ENCODE measurements at places on chromosomes 2 and 18.

DNA sequence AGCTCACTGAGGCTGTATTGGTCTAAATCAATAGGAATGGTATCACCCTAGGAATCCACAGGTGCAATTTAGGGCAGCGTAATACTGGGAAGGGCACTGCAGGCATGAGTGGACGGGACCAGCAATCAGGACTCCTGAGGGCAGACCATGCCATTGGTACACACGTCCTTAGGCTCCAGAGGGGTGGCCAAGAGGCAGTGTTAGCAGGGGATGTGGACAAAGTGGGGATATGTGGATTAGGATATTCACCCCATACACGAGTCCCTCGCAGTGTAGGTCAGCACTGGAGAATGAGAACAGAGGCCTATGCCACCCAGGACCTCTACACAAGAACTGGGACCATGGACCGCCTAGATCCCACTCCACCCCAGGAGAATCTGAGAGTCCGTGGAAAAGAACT, 389.8 kb downstream of the BCL11A start:
- DNase-seq = no peak

DNA sequence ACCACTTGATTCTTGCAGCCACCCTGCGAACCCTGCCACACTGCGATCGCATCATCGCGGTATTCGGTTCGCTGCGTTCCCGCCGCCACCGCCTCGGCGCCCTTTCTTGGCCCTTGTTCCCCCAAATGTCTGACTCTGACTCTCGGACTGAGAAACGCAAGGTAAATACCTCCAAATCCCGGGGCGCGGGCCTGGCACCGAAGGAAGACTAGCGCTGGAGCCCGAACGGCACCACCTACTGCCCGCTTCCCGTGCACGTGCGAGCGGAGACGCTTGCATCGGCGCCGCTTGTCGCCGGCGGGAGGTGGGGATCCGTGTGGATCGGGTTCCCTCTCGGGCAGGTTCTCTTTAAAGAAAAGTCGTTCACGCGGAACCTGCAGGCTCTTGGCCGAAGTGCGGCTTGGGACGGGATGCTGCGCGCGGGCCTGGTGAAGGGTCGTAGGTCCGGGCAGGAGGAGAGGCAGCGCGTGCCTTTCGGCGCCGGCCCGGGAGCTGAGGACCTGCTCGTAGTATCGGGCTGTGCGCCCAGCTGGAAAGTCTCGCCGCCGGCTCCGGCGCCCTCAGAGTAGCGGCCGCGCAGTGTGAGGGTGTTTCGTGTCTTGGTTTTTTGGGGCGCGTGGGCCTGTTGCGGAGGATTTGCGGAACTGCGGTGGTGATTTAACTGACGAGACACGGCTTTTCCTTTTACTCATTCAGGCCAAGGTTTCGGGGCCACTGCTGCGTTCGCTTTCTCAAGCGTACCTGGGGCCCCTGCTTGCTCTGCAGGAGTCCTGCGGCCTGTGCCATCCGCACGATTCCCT, 514 bp downstream of the BCL2L11 start:
- peak; percentile 12 for DNase-seq

DNA sequence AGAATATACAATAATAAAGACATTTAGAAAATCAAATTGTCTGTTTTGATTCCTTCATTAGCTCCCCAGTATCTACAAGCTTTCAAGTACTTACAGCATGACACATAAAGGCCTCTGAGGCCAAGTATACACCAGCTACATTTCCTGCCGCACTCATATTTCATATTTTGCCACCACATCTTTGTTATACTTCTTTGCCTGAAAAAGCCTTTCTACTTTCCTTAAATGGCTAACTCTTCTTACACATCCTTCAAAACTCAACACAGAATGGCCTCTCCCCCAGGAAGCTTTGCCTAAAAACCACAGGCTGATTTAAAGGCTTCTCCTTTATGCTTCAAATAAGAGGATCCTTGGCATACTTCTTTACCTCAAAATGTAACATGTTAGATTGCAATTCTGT, 4.5 kb downstream of the STK17B start:
- no peak for DNase-seq

DNA sequence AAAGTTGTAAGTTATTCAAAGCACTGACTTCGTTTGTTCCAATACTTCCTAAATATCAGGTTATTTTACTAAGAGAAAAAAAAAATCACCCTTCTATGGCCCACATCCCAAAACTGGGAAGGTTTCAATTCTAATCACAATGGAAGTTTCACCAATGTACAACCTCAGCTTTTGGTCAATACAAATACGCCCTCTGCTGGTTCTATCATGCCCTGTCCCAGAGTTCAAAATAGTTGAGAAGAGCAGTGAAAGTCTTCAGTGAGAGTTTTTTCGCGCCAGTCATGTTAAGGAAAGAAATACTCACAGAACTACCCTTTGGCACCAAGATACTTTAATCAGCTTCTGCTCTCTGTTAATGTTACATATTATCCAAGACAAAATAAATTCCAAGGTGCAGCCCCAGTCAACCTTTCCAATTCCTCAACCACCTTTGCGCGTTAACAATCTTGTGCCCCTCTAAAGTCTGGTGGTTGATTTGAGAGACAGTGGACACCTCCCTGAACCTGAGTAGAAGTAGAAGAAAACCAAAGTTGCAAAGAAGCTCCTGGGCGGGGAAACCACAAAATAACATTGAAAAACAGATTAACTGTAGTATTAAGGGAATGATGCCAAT, 59.9 kb downstream of the SUMO1 start:
- peak; percentile 42 for DNase-seq

DNA sequence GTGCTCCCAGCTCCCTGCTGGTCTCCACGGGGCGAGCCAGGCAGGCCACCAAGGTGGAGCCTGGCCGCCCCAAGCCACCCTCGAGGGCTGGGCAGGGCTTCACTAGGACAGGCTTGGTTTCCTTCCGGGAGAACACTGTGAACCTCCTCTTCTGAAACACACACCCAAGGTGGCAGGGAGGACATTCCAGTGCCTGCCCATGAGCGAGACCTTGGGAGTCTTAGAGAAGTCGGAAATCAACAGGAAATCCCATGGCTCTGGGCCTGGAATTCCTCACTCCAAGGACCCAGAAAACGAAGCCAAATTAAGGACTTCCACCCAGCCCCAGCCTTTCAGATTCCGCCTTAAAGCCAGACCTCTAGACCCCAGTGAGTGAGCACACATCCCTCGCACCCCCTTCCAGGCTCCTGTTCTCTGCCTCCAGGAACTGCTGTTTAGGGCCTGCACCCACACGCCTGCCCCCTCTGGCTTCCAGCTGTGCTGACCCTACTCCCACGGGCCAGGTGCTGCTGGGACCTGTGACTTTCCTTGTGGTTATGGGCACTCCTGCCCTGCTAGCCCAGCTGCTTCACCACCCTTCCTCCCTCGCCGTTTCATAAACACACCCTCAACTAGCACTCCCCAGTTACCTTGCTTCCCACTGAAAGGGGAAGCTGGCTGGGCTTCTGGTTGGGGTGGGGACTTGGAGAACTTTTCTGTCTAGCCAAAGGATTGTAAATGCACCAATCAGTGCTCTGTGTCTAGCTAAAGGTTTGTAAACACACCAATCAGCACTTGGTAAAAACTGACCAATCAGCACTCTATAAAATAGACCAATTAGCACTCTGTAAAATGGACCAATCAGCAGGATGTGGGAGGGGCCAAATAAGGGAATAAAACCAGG, 13.7 kb downstream of the GPR17 start:
- DNase-seq = no peak

GRCh38 chr2:220646424-220646823, 925.7 kb downstream of the EPHA4 start:
- DNase-seq = no peak

GRCh38 chr2:120768112-120769048, 32.7 kb downstream of the GLI2 start:
- DNase-seq = no peak

- no peak for DNase-seq
These were observed 11.4 kb upstream of the FABP1 start for GRCh38 chr2:88139203-88139702.

DNA sequence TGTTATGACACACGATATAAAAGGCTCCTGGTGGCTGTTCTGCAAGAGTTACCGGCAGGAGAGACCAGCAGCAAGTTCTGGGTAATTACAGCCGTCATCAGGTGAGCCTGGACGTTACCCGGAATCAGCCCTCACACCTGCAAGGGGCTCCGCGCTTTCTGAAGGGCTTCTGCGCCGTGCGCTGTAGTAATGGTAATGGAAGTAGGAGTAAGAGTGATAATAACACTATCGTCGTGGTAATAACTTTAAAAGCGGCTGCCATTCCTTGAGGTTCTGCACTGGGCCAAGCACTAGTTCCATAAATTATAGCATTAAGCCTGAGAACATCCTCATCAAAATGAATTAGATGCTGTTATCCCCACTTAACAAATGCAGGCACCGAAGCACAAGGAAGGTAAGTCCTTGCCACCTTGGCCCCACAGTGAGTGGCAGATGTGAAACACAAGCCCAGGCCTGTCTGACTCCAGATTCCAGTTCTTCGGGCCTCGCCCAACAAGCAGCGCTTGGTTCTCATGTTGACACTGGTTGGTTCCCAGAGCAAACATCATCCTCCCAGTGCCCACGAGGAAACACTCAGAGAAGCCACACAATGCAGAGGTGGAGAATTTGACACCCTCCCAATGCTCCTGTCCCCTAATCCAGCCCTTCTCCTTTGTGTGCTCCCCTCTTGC, 205.2 kb downstream of the EIPR1 start:
- no peak for DNase-seq

- no peak for DNase-seq
These were observed 6.5 kb upstream of the CYBRD1 start for GRCh38 chr2:171515672-171516298.

GRCh38 chr2:102664471-102664909, 45.1 kb downstream of the SLC9A2 start:
- peak; percentile 76 for DNase-seq

DNA sequence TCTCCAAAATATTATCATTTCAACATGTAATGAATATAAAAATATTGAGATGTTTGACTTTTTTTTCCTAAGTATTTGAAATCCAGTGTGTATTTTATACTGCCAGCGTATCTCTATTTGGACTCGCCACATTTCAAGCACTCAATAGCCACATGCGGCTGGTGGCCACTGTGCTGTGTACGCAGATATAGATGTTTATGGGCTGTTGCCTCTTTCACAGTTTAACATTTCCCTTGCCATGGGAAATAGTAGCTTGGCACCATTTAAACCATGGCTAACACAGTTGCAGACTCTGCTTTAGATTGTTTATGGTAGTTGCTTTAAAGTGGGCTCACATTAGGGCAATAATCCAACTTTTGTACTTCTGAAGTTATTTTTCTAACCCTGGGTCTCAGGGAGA, 136.6 kb upstream of the ITGB6 start:
- no peak for DNase-seq

GRCh38 chr2:135475128-135475527, 55.9 kb downstream of the ZRANB3 start:
- no peak for DNase-seq

- DNase-seq = no peak
These were observed 184.2 kb upstream of the HDAC4 start for GRCh38 chr2:239584986-239585385.

DNA sequence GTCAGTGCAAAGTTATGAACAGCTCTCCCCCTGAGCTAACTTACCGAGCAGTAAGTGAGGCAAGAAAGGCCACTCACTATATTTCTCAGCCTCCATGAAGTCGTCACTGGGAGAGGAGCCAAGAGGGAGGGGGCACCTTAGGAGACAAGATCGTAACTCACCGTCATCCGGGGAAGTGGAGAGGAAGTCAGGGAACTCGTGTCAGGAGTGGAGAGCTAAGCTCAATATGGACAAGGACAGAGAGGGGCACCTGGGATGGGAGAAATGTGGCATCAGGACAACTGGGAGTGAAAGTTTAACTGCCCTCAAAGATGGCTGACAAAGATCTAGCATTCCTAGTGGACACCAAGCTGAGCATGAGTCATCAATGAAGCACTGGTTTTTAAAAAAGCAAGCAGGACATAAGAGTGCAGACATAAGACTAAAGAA, 37.1 kb downstream of the BCL11A start:
- DNase-seq = no peak

- no peak for DNase-seq
These were observed 24.3 kb downstream of the PTMA start for GRCh38 chr2:231732604-231733003.

- no peak for DNase-seq
These were observed 173.5 kb upstream of the CTAGE1 start for GRCh38 chr18:22591222-22591621.

- DNase-seq = no peak
These were observed 53.6 kb downstream of the TSHZ1 start for GRCh38 chr18:75264195-75264594.

- no peak for DNase-seq
These were observed 46.4 kb downstream of the PCBP1 start for GRCh38 chr2:70133491-70134322.

DNA sequence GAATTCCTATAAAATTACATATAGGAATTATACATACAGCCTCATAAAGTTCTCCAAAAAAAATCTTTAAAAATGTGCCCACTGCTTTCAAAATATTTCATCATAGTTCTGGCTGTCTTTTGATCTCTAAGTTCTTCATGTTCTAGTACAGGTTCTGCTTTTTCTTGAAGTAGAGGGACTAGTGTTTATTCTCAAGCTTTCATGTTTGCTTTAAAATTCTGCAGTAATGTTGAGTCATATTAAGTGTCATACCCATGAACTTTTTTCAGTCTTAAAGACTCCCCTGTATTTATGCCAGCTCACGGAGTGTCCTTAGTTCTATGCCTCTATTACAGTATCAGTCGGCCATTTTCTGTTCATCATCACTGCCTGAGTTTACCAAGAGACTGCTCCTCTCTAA, 54.8 kb upstream of the CCDC141 start:
- DNase-seq = no peak

DNA sequence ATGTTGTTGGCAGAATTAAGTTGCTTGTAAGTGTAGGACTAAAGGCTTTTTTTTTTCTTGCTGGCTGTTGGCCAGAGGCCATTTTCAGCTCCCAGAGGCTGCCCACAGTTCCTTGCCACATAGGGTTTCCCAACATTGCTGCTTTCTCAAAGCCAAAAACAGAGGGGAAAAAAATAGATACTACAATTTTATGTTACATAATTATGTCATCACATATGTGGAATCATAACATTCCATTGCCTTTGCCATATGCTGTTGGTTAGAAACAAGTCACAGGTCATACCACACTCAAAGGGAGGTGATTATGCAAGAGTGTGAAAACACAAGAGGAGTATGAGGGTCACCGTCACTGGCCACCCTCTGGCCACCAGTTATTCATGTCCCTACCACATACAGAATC, 154.5 kb downstream of the RTN4 start:
- DNase-seq = no peak
